ENCODE measurements at places on chromosomes 13 and 19.
A peak's percentile ranks its signal among the peaks of the same experiment; 100 is the strongest.

DNA sequence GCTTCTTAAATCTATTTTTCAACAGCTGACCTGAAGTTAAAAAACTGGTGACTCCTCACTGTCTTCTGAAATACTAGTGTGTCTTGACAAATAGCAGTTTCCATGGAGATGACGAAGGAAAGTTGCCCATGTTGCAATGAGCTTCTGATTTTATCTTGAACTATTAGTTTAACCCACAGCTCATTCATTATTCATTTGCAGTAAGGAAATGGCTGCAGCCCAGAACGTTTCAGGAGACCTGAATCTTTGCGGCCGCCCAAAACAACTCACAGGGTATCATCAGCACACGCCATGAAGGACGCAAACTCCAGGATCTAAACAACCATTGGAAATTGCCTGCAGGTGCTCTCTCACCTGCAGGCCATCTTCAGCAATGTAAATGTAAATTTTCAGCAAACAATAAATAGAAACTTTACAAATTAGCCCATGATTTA, 142.5 kb downstream of the DCLK1 start:
- peak; percentile 24 for DNase-seq

DNA sequence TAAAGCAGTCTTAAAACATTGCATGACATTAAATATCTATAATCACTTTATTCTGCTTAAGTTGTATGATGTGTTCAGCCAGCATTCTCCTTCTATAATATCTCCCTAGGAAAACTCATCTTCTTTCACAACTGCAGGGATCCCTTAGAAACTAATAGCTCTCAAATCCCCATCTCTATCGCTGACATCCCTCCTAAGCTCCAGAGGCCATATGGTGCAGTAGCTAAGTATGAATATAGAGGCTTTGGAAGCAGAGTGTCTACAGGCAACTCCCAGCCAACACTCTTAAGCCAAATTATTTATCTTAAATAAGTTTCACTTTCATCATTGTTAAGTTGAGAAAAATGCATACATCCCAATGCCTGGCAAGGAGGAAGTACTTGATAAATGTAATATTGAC, 349.5 kb upstream of the MIR17HG start:
- no peak for DNase-seq

GRCh38 chr19:47109541-47110375, 3.8 kb downstream of the ZC3H4 start:
- no peak for DNase-seq

GRCh38 chr19:36054733-36055686, at the start of gene WDR62:
Gene WDR62 (plus strand): TSS chr19:36054897. CDS start chr19:36054972, 75 bp downstream.
- DNase-seq, result peak; percentile 93

DNA sequence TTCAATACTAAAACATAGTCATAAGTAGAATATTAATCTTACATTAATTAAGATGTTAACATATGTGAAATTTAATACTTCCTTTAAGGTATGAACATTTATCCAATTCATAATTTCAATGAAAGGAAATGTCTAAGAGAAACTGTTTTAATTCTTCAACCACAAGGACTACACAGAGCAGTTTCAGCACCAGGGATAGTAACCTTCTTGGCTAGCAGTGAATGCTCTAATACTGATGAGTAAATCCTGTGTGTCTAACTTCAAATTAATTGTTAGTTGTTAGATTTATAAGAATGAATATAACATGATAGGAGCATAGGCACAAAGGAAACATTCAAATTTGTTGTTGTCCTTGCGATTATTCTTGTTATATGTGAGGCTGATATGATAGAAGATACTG, 15.6 kb upstream of the NBEA start:
- no peak for DNase-seq

- no peak for DNase-seq
These were observed 424.1 kb downstream of the NDFIP2 start for GRCh38 chr13:79905018-79905417.

GRCh38 chr13:105979131-105980011, 556.1 kb downstream of the EFNB2 start:
- no peak for DNase-seq

GRCh38 chr19:14412324-14412995, 6.7 kb downstream of the DDX39A start:
- no peak for DNase-seq

GRCh38 chr13:77196052-77196618, 130.8 kb downstream of the MYCBP2 start:
- no peak for DNase-seq

GRCh38 chr19:2428321-2428690, 920 bp upstream of the TIMM13 start:
- peak; percentile 29 for DNase-seq

DNA sequence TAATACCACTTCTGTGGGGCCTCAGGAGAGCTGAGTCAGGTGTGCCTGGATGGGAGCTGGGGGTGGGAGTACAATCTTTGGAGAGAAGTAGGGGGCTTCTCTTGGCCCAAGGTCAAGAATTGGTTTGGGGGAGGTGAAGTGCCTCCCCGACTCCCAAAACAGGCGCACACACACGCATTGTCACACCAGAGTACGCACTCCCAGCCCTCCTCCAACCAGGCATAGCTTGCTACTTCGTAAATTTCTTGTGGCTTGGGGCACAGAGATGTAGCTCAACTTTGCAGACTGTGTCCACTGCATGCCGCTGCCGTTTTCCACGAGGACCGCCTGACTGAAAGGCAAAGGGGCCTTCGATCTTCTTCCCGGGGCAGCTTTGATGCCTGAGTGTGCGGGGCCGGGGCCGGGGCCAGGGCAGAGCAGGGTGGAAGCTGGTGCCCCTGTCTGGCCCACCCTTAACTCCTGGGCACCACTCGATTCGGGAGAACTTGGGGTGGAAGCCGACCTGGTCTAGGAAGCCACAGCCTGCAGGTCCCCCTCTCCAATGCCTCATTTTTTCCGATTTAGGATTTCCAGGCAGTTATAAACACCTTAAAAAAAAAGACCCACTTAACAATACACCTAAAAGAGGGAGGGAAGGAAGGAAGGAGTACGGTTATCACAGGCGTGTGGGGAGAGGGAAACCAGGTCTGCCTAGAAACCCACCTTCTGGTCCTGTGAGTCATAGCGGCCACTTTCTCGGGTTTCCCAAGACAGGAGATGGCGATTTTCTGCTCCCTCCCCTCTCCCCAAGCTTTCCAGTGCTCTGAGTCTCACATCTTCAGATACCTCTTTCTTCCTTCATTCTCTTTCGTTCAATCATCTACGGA, 5.8 kb upstream of the TSHZ3 start:
- no peak for DNase-seq

DNA sequence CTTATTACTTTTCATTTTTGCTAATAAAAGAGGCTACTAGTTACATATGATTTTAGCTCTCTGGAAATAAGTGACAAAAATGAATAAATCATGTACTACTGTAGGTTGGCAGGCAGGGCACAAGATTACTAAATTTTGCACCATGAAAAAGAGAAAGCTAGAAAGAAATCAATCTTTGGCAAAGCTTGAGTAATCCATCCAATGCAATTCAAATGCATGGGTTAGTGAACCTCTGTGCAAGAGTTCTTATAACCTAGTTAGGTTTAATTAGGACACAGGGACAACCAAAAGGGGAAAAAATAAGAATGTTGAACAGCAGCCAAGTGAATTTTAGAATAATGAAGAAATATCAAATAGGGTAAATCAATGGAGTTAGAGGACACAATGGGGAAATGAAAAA, 305.5 kb downstream of the DCT start:
- DNase-seq, result no peak

DNA sequence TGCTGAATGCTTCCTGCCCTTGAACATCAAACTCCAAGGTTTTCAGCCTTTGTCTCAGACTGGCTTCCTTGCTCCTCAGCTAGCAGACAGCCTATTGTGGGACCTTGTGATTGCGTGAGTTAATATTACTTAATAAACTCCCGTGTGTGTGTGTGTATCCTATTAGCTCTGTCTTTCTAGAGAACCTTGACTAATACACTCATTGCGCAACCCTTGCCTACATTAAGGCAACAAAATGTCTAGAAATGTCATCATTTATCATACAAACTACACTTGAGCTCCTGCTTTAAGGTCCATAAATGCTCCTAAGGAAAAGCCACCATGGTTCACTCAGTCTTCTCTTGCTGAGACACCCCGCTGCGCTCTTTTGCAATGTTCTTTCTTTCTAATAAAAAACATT, 2861.0 kb downstream of the PCDH9 start:
- no peak for DNase-seq

GRCh38 chr19:54470991-54471782, 1.9 kb downstream of the CDC42EP5 start:
- no peak for DNase-seq

- DNase-seq, result peak; percentile 3
These were observed 228.3 kb downstream of the KLF5 start for GRCh38 chr13:73286942-73287620.

DNA sequence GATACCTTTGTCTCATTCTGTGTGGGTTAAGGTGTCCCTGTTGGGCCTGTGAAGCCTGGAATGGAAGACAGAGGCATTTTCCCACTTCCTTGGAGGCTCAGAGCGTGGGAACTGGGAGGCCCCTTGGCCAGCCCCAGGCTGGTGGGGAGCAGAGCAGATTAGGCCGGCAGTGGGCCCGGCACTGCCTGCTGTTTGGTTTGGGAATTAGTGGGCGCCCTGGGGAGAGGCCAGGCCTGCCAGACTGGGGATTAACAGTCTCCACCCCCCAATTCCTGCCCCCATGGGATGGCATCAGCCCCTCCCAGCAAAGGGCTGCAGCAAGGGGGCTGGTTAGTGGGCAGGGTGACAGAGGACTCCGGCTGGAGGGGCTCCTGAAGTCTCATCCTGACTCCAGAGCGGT, 3.1 kb upstream of the BEST2 start:
- DNase-seq, result no peak

DNA sequence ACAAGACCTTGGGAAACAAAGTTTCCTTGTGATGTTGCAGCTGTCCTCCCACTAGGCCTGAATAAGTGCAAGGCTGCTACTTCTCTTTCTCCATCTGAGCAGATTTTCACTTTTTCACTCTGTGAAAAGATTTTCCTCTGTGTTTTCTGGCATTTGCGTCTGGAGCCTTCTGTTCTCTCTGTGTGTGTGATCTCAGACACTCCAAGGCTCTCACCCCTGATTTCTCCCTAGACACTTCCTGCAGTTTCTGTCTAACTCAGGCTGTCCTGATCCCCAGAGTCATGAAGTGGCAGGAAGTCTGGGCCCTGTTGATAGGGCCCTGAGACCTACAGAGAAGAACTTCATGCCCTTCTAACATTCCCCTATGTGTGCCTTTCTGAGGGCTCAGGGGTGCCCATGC, 37.2 kb downstream of the SIGLEC7 start:
- DNase-seq, result no peak

DNA sequence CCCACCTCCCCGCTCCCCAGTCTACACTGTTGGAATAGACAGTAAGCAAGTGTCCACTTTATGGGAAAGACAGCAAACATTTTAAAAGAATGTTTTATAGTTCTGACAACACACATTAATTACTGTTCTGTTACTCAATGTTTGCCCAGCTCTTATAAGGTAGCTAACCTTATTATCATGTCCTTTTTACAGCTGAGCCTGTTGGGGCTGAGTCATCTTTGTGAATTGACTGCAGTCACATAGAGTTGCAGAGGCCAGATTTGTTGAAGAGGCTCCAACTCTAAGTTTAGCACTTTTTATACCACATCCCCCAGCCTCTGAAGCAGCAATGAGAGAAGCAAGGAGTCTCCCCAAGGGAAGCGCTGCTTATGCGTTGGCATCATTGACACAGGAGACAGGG, 76.2 kb downstream of the C13orf42 start:
- DNase-seq, result no peak

DNA sequence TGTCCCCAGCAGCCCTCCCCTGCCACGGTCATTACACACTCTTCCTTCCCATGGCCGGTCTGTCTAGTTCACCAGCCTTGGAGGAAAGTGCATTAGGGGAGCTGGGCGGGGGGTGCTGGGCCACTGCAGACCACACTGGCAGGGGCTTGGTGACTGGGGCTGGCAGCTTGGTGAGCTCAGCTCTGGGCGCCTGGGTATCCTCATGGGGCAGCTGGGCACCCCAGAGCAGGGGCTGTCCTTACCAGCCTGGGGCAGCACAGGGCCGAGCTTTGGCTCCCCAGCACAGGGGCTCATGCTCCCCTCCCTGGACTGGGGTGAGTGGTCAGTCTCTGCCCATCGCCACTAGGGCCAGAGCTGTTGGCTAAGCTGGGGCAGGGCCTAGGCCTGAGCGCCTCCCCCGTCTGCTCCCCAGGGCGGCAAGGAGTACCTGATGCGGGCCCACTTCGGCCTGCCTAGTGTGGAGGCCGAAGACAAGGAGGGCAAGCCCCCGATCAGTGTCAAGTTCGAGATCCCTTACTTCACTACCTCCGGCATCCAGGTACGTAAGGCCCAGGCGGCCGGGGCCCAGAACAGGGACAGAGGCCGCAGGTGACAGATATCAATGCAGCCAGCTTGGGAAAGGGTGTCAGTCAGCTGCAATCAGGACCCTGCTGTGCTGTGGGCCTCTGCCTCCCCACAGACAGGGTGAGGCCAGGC, 35.5 kb downstream of the AP1M1 start:
- DNase-seq, result no peak

DNA sequence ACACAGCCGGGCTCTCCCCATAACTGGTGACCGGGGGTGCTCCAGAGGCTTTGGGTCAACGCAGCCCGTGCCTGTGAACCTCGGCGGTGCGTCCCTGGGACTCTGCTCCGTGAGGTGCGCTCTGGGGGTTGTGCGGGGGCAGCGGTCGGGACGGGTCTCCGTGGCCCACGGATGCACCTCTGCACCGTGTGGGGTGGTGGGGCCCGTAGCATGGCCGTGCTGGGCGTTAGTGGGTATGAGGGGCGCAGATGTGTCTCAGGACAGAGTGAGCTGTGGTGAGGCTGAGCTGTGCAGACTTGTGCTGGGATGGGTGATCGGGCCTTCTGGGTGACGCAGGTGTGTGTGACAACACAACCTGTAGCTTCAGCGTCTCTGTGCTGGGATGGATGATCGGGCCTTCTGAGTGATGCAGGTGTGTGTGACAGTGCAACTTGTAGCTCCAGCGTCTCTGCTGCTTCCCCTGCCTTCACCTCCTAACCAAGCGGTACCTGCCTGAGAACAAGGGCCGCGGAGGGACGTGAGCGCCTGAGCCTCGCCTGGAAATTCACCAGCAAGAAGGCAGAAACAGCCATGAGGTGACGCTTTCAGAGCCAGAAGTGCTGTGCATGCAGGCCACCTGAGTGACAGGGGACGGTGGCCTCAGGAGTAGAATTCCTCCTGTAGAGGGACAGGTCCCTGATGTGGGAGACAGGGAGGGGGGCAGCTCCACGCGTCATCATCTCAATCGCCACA, 599 bp downstream of the ZNF331 start:
- DNase-seq, result peak; percentile 1

GRCh38 chr19:54458648-54459281, 4.8 kb downstream of the LENG9 start:
- DNase-seq, result no peak
